ENCODE measurements at places on chromosomes 7 and 10. TPM values are rescaled to one million over a fixed set of nuclear protein-coding genes. Genes with fewer than 3 reads are reported as not detected.
A peak's percentile ranks its signal among the peaks of the same experiment; 100 is the strongest.

DNA sequence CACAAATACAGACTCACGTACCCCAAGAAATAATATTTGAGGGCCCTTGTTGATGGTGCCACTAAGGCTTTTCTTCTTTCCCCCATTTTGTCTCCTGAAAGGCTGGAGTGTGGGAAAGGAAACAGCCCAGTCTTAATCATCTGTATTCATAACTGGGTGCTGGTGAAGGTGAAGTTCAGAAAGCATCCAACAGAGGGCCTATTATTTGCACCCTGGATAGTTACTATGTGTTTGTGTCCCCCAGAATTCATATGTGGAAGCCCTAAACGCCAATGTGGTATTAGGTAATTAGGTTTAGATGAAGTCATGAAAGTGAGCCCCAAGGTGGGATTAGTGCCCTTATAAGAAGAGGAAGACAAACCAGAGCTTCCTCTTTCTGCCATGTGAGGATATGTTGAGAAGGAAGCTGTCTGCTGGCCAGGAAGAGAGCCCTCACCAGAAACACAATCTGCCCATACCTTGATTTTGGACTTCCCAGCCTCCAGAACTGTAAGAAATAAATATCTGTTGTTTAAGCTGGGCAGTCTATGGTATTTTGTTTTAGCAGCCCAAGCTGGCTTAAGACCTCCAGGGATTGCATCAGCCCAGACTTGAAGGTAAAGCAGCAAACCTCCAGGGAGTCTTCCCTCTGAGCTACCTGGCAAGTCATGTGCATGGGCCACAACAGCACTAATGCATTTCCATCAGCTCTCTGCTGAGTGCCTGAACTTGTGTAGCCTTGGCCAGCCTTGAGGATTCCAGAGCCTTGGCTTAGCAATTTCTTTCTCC is 90.0 kb upstream of the ADRB1 start:
- no peak for DNase-seq
- no peak overlapping the region for H3K4me3 ChIP-seq
- H3K27me3 ChIP-seq, result peaks cover 2% of the 10 kb centered on the region
- no peak overlapping the region for H3K27ac ChIP-seq
- peaks cover 12% of the 10 kb centered on the region for H3K4me1 ChIP-seq
- H3K36me3 ChIP-seq, result no peaks in the 10 kb centered on the region

DNA sequence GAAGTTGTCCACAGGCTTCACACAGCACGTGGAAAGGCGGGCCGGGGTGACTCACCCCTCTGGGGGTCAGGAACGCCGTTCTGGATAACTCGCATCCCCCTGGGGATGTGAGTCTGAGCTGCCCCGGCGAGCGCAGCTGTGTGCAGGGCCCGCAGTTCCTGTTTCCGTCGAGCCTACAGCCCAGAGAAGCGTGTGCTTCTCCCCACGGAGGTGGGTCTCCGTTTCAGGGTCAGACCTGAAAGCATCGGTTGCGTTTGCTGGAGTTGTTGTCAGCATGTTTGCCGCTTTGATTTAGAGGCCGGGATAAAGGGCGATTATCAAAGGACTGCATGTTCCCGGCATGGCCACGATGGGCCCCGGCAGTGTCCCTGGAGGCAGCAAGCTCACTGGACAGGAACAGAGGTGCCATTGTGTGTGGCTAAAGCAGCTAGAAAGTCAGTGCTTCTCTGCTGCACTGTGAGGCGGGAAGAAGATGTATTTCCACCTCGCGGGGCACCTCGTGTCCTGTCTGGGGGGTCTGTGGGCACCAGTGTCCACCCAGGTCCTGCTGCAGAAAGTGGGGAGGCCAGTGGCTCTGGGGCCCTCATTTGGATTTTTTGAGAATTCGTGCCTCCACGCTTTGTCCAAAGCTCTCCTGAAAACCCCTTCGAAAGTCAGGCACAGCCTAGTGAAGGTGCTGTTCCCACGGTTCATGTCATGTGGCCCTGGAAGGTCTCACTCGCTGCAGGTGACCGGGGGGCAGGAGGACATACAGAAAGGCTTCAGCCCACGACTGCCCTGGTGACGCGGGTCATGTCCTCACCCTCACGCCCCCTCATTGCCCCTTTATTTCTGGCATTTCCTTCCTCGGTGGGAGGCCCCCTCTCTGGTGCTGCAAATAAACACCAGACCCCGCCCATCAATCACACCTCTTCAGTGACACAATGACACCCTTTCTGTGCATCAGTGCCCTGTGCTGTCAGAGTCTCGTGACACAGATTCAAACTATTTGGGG is 27.4 kb upstream of the GDI2 start:
- peaks cover 6% of the 10 kb centered on the region for H3K27me3 ChIP-seq
- peaks cover 6% of the 10 kb centered on the region for H3K4me1 ChIP-seq
- no peak for DNase-seq
- H3K4me3 ChIP-seq, result no peak overlapping the region

DNA sequence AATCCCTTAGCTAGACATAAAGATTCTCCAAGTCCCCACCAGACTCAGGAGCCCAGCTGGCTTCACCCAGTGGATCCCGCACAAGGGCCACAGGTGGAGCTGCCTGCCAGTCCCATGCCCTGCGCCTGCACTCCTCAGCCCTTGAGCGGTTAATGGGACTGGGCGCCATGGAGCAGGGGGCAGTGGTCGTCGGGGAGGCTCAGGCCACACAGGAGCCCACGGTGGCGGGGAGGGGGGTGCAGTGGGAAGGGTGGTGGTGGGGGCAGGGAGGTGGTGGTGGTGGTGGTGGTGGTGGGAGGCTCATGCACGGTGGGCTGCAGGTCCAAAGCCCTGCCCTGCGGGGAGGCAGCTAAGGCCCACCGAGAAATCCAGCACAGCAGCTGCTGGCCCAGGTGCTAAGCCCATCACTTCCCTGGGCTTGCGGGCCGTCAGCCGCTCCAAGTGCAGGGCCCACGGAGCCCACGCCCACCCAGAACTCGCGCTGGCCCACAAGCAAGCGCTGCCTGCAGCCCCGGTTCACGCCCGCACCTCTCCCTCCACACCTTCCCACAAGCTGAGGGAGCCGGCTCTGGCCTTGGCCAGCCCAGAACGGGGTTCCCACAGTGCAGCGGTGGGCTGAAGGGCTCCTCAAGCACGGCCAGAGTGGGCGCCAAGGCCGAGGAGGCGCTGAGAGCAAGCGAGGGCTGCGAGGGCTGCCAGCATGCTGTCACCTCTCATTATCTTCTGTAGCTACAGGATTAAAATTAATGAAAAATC is 732.5 kb upstream of the POM121L12 start:
- no peaks in the 10 kb centered on the region for H3K4me1 ChIP-seq
- DNase-seq, result no peak
- H3K36me3 ChIP-seq, result no peaks in the 10 kb centered on the region
- no peak overlapping the region for H3K27ac ChIP-seq
- no peaks in the 10 kb centered on the region for H3K27me3 ChIP-seq

DNA sequence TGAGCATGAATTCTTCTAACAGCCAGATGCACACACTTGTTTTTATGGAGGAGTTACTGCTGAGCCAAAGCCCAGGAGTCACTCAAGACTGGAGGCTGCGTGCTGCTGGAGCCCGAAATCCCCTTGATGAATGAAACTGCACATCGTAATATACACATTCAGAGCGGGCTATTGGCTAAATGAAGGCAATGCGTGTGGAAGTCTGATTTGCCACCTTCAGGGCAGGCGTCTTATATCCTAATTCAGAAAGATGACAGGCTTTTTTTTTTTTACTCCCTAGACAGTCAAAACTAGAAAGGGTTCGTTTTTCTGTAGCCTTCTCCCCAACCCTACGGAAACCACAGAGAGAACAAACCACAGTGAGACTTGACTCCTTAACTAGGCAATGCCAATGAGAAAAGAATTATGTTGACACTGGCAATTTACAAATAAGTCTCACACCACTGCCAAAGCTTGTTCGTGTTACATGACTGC is 227.2 kb upstream of the KLF14 start:
- no peaks in the 10 kb centered on the region for H3K4me1 ChIP-seq
- H3K4me3 ChIP-seq, result no peak overlapping the region
- H3K27ac ChIP-seq, result peak overlapping the region; percentile 69
- H3K27me3 ChIP-seq, result no peaks in the 10 kb centered on the region
- no peaks in the 10 kb centered on the region for H3K36me3 ChIP-seq

- H3K4me1 ChIP-seq, result no peaks in the 10 kb centered on the region
- no peaks in the 10 kb centered on the region for H3K27me3 ChIP-seq
- H3K4me3 ChIP-seq, result no peak overlapping the region
- H3K36me3 ChIP-seq, result no peaks in the 10 kb centered on the region
- no peak for DNase-seq
Observed at GRCh38 chr10:83371696-83372490, 767.4 kb upstream of the GHITM start.

GRCh38 chr10:3647074-3647473 is 137.9 kb downstream of the KLF6 start:
- no peak overlapping the region for H3K4me3 ChIP-seq
- no peak overlapping the region for H3K27ac ChIP-seq
- H3K36me3 ChIP-seq, result no peaks in the 10 kb centered on the region
- peaks cover 2% of the 10 kb centered on the region for H3K4me1 ChIP-seq

DNA sequence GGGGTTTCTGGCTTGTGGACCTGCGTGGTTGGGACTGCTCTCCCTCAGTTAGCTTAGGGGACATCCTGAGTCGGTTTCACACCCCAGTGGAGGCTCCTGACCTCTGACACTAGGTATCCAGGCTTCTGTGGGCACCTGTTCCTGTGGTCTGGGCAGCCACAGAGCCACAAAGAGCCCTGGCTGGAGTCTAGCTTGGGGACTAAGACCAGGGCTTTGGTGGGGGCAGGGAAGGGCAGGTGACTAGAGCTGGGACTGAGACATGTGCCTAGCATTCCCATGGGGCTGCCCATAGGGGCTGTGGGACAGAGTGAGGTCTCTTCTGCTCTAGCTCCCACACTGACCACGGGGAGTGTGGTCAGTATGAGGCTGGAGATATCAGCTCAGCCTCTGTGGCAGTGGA is 4.0 kb upstream of the TMEM270 start:
- peaks cover 12% of the 10 kb centered on the region for H3K27me3 ChIP-seq
- no peak overlapping the region for H3K27ac ChIP-seq

GIMAP1 gene
- total RNA-seq, result not detected

PALD1 gene
- total RNA-seq, result 1.4 TPM
